ENCODE measurements at places on chromosomes 6 and 20. TPM values are rescaled to one million over a fixed set of nuclear protein-coding genes. Genes with fewer than 3 reads are reported as not detected.

Gene TNFAIP3
- 40.7 TPM for total RNA-seq

Gene GRM1
- total RNA-seq, result not detected

- no peak for DNase-seq
Measured at GRCh38 chr6:4180652-4181255, 45.4 kb upstream of the ECI2 start.

DNA sequence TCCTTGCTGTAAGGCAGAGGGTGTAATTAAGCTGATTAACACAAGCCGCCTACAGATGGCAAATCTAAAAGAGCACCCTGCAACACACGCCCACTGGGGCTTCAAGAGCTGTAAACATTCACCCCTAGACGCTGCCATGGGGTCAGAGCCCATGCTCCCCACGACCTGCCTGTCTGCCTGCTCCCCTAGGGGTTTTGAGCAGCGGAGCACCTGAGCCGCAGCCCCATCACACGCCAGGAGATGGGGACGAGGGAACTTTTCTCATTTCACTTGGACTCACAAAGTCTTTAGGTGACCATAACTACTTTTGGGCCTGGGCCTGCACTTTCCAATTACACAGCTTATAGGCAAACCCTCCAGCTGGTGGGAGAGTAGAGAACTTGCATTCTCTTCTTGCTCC lies 99.0 kb upstream of the SOX4 start:
- DNase-seq, result no peak

GRCh38 chr6:167856474-167856873 lies 29.8 kb downstream of the AFDN start:
- DNase-seq, result no peak

DNA sequence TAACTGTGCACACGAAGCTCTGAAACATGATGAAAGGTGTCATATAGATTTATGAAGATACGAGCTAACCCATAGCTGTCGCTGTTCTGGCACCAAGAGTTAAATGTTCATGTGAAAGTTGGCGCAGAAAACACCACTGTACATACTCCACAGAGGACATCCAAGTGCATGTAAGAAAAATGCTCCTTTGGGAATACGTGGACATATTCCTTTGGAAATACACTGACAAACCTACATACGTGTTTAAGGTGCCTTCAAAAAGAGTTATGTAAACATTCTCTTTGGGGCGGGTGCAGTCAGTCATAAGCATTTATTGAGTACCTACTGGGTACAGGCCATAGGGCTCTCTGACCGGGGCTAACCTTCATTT lies 723 bp upstream of the ARID1B start:
- no peak for DNase-seq

GRCh38 chr6:147392917-147393625 lies 115.4 kb upstream of the SAMD5 start:
- DNase-seq, result no peak

GRCh38 chr20:7770578-7770977 lies 169.7 kb downstream of the HAO1 start:
- no peak for DNase-seq

All from upper lobe of left lung (tissue), 6 donors.